ENCODE measurements at places on chromosomes 11 and 22.
A peak's percentile ranks its signal among the peaks of the same experiment; 100 is the strongest.

GRCh38 chr11:87035976-87036583, 1.7 kb upstream of the TMEM135 start:
- DNase-seq, result no peak

GRCh38 chr11:120513436-120514315, 2.1 kb downstream of the GRIK4 start:
- DNase-seq, result no peak

- DNase-seq, result no peak
Measured at GRCh38 chr11:121048464-121049233, 24.7 kb downstream of the TBCEL start.

- DNase-seq, result no peak
Measured at GRCh38 chr11:71349627-71350026, 97.2 kb upstream of the SHANK2 start.

DNA sequence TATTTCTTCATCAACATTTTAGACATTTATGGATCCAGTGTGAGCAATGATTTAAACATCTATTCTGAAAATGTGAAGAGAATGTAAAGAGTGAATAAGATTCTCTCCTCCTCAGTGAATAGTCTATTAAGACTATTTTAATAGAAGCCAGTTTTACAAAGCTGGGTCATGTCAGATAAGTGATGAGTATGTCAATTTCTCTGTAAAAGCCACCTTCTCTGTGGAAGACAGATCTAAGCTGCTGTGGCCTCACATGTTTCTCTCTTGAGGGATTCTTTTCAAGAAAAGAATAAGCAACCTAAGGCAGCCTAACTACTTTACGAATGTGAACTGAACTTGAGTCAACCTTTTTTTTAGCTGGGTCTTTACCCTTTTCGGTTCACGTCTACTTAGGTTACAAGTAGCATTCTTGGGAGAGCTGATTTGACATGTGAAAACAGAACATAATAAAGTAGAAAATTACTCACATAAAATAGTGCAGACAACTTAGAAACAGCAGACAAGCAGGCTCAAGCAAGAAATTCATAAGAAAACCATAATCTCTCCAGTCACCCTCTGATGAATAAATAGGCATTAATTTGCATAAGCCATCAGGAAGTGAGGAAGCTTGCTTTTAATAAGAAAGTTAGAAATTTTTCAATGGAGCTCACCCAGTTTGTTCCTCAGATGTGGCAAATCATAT, 9.9 kb downstream of the CTSC start:
- no peak for DNase-seq

DNA sequence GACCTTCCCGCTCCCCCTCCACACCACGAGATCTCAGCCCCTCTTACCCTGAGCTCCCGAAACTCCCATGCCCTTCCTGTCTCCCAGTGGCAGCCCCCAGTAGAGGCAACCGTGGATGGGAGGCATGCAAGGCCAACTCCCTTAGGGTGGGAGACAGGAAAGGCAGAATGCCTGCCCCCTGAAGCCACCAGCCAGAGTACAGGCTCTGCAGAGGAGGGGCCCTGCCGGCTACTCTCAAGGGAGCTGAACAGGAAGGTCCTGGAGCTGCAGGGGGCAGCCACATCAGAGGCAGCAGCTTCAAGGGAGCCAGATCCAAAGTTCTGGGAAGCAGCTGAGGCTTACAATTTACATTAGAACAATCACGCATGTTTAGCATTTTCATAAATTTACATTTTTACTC, 38.3 kb downstream of the PDE2A start:
- no peak for DNase-seq

DNA sequence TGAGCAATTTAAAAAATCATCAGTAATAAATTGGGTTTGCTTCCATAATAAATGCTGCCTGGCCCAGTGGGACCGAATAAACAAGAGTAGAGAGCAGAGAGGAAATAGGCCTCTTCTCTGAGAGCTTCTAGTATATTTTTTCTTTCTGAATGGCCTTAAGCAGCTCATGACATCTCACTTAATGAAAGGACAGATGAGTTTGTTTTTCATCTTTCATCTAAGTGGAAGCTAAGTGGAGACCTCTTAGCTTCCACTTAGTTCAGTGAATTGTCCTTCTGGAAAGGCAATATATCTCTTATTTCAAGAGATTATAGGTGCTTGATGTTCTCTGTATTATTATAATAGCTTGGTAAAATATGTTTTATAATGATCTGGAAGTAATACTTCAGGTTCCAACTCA, 245.9 kb upstream of the ANO3 start:
- DNase-seq, result no peak

DNA sequence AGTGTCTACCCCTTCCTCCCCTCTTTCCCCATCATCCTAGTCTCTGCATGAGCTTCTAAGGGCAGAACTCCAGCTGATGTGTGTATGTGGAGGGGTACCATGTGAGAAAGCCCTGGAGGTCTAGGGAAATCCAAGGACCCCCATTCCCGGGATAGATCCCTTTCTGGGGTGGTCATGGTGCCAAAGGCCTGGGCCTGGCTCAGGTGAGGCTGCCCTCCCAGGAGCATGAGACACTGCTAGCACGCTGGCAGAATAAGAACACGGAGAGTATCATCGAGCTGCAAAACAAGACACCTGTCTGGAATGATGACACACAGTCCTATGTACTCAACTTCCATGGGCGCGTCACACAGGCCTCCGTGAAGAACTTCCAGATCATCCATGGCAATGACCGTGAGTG, 19.6 kb downstream of the TUB start:
- DNase-seq, result no peak

- DNase-seq, result no peak
Measured at GRCh38 chr11:114683007-114683406, 4.7 kb downstream of the NXPE2 start.

DNA sequence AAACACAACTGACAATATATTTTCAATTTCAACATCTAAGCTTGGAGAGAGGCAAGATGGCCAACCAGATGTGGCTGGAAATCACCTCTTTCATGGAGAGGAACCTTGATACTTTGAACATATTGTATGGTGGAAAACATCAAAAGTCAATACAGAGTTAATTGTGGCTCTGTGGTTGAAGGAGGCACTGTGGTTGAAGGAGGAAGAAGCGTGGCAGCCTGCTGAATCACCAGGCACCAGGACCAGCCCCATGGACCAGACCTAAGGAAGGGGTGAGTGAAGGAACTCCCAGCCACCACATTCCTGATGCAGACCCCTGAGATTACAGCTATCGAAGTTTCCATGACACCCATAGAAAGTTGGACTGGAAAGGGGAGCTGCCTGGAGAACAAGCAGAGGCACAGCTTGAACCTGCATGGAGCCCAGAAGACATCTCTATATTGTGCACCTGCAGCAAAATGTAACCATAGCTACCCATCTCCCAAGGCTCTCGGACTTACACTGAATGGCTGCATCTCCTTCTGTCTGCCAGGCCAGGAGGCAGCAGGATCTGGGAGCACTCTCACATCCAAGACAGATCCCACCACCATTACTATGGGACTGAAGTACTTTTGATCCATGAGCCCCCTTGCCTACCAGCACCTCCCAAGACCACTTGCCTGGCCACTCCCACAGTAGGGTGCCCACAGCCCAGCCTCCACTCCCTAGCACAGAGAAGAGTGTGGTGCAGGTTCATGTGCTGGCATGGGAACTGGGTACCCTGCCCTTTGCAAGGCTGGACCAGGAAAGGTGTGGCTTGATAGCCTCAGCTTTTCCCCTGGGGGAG, 79.8 kb upstream of the SC5D start:
- no peak for DNase-seq

DNA sequence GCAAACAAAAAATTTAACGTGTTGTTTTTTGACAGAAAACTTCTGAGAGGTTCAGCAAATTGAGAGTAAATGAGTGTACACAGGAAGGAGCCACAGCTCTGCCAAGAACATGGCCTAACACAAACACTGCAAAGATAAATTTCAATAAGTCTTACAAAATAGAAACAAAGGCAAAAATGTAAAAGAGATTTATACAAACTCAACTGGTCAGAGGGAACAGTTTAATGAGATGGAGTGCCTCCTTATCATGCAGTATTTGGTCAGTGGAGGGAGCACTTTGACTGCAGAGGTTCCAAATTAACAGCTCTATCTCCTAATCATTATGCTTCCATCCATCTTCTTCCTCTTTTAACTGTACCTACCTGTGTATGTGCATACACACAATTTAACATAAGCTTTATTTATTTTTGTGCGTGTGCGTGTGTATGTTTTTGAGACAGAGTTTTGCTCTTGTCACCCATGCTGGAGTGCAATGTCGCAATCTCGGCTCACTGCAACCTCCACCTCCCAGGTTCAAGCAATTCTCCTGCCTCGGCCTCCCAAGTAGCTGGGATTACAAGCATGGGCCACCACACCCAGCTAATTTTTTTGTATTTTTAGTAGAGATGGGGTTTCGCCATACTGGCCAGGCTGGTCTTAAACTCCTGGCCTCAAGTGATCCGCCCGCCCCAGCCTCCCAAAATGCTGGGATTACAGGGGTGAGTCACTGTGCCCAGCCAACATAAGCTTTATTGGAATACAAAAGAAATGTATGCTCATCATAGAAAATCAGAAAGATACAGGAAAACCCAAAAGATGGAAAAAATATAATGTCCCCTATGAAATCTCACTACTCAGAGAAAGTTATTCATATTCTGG, 111.9 kb downstream of the MRTFA start:
- no peak for DNase-seq

GRCh38 chr11:33869481-33870422, 22.1 kb downstream of the LMO2 start:
- DNase-seq, result peak; percentile 72

DNA sequence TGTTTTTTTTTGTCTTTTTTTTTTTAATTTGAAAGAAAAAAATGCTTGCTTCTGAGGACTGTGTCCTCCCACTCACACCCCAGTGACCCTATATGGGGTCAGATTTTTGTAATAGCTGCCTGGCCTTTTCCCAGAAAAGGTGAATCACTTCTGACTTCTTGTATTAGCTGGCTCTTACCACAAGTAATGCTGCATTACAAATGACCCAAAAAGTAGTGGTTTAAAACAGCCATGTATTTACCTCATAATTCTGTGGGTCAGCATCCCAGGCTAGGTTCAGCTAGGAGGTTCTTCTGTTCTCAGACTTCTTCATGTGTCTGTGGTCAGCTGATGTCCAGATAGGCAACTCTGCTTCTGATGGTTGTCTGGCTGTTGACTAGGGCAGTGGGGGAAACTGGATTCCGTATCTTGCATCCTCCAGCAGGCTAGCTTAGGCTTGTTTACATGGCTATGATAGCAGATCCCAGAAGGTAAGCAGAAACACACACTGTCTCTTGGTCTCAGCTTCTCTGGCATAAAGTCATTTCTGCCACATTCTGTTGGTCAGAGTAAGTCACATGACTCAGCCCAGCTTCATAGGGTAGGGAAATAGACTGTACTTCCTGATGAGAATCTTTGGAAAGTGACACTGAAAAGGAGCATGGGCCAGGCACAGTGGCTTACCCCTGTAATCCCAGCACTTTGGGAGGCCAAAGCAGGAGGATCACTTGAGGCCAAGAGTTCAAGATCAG, 19.5 kb downstream of the LHFPL7 start:
- DNase-seq, result no peak

- no peak for DNase-seq
Measured at GRCh38 chr11:43532041-43532440, 148.5 kb upstream of the HSD17B12 start.

DNA sequence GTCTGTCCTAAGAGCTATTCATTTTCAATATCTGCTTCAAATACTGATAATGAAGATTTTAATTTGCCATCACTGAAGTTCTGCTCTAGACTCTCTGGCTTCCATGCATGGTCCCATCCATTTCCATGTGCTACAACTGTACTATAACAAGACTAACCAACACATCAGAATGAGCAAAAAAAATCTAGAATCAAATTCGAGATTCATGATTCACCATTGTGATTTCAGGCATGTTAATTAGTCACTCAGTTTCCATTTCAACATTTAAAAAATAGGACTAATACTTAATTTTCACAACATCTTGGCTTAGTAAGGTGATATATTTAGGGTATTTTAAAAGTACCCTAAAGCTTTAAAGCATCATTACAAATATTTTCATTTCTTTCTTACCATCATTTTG, 22.8 kb downstream of the PICALM start:
- DNase-seq, result no peak

GRCh38 chr22:22692707-22693530, 48.5 kb downstream of the GGTLC2 start:
- peak; percentile 73 for DNase-seq

GRCh38 chr11:15965562-15966250, 390.6 kb downstream of the SOX6 start:
- no peak for DNase-seq

DNA sequence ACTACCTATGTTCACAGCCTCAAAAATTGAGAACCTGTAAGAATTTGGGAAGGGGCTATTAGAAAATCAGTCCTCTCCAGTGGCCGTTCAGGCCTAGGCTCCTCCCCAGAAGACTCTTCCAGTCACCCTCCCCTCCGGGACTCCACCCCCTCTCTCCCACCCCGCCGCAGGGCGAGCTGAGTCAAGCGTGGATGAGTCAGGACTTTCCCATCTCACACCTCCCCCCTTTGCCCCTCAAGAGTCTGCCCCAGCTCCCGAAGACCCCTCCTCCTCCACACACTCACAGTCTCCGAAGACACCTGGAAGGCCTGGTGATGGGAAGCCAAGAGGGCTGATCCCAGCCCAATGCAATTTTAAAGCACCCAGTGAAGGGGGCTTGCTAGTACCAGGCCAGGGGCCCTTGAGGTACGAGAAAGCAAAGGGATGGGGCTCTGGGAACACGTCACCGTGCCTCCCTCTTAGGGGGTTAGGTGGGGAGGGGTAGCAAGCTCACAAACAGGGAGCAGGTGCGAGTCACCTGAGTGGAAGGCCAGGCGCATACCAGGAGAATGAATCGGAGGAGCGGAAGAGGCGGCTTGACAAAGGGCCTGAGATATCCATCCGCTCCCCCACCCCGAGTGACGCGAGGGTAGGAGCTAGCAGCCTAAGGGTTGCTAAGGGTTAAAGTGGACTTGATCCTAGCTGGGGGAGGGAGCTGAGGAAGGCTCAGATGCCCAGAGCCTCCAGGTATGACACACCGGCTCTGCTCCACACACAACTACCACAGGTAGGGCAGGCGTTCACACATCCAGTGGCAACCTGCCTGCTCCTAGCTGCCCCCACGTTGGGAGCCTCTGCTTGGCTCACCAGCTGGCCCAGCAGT, 13.6 kb downstream of the BCL9L start:
- DNase-seq, result peak; percentile 69

DNA sequence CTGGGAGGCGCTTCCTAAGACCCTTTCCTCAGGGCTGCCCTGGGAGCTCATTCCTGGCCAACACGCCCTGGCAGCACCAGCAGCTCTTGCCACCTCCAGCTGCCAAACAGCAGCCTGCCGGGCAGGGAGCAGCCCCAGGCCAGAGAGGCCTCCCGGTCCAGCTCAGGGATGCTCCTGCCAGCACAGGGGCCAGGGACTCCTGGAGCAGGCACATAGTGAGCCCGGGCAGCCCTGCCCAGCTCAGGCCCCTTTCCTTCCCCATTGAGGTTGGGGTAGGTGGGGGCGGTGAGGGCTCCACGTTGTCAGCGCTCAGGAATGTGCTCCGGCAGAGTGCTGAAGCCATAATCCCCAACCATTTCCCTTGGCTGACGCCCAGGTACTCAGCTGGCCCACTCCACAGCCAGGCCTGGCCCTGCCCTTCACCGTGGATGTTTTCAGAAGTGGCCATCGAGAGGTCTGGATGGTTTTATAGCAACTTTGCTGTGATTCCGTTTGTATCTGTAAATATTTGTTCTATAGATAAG, 7.6 kb downstream of the SLC39A13 start:
- DNase-seq, result no peak

- DNase-seq, result no peak
Measured at GRCh38 chr11:112718483-112718882, 242.7 kb upstream of the NCAM1 start.

GRCh38 chr22:17952273-17952801, 72.0 kb downstream of the MICAL3 start:
- no peak for DNase-seq

- no peak for DNase-seq
Measured at GRCh38 chr11:76823481-76824028, 37.2 kb upstream of the ACER3 start.
